ENCODE measurements at places on chromosomes 11 and 22. TPM values are rescaled to one million over a fixed set of nuclear protein-coding genes. Genes with fewer than 3 reads are reported as not detected.

GRCh38 chr22:39927544-39927943 lies 26.7 kb downstream of the GRAP2 start:
- no peak for DNase-seq

DNA sequence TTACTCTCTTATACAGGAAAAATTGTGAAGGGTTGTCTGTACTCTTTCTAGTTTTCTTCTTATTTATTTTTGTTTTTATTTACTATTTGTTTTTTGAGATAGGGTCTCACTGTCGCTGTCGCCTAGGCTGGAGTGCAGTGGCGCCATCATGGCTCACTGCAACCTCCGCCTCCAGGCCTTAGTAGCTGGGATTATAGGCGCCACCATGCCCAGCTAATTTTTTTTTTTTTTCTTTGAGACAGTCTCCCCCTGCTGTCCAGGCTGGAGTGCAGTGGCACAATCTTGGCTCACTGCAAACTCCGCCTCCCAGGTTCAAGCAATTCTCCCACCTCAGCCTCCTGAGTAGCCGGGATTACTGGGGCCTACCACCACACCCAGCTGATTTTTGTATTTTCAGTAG lies 18.4 kb downstream of the CUL5 start:
- DNase-seq, result no peak

DNA sequence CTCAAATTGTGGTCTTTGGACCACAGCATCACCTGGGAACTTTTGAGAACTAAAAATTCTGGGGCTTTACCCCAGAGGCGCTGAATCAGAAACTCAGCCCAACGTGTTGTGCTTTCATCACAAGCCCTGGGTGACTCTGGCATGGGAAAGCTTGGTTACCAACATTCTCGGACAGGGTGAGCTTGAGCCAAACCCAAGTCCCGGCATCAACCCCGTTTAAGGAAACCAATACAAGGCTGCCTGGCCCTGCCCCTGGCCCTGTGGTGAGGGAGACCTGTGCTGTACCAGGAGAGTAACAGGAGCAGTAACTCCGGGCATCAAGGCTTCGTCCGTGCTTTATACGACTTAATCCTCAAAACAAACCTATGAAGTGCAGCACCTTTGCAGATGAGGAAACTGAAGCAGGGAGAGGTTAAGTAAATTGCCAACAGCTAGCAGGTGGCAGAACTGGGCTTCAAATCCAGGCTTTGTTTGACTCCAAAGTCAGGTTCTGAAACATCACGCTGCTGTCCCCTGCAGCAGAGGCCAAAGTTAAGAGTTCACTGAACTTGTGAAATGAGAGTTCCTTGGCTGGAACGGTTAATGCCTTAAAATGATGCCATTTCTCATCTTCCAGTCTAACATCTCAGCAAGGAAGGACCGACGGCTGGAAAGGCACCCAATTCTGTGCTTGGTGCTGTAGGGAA lies 64.1 kb upstream of the BID start:
- no peak for DNase-seq

- no peak for DNase-seq
Observed at GRCh38 chr11:134731213-134731961, 319.3 kb upstream of the B3GAT1 start.

DNA sequence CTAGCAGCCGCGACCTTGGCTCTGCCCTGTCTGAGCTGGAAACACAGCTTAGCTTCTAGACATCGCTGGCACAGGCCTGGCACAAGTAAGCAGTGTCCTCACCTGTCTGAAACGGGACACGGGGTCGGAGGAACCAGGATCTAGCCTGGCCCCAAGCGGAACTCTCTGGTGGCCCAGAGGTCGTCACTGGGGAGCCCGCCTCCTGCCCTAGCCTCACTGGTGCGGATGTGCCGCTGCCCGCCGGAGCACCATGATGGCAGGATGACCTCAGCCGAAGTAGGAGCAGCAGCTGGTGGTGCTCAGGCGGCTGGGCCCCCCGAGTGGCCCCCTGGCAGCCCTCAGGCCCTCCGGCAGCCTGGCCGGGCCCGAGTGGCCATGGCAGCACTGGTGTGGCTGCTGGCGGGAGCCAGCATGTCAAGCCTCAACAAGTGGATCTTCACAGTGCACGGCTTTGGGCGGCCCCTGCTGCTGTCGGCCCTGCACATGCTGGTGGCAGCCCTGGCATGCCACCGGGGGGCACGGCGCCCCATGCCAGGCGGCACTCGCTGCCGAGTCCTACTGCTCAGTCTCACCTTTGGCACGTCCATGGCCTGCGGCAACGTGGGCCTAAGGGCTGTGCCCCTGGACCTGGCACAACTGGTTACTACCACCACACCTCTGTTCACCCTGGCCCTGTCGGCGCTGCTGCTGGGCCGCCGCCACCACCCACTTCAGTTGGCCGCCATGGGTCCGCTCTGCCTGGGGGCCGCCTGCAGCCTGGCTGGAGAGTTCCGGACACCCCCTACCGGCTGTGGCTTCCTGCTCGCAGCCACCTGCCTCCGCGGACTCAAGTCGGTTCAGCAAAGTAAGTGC lies 871 bp downstream of the SLC35E4 start:
- DNase-seq, result no peak

GRCh38 chr11:120810251-120810650 lies 213.7 kb upstream of the TBCEL start:
- DNase-seq, result no peak

Gene KCNJ1
- polyA plus RNA-seq, result 0.44 TPM

Gene MYRF
- 0.58 TPM for polyA plus RNA-seq

Gene SHISAL1
- 16.9 TPM for polyA plus RNA-seq

Gene MUC5AC
- polyA plus RNA-seq, result not detected

Measured in muscle of arm (tissue), 14 donors.